Lung microvascular endothelial cell (primary cell): ENCODE measurements at places on chromosomes 2 and 18.

GRCh38 chr2:21288299-21288698 is 164.5 kb downstream of the TDRD15 start:
- no peak for DNase-seq

DNA sequence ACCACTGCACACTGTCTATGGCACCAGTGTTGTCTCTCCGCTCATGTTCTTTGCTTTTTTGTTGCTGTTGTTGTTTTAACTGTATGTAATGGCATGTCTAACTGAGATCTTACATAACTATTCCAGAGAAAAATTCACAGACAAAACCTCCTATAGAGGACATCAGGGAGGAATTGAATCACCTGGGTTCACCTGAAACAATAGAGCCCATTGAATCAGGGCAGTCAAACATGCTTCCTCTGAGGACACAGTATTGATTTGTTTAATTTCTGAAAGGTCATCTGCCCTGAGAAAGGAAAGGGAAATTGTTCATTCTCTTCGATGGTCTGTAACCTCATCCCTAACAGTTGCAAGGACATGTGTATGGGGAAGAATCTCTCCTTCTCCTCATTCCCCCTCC is 237.5 kb downstream of the SRBD1 start:
- DNase-seq, result no peak

DNA sequence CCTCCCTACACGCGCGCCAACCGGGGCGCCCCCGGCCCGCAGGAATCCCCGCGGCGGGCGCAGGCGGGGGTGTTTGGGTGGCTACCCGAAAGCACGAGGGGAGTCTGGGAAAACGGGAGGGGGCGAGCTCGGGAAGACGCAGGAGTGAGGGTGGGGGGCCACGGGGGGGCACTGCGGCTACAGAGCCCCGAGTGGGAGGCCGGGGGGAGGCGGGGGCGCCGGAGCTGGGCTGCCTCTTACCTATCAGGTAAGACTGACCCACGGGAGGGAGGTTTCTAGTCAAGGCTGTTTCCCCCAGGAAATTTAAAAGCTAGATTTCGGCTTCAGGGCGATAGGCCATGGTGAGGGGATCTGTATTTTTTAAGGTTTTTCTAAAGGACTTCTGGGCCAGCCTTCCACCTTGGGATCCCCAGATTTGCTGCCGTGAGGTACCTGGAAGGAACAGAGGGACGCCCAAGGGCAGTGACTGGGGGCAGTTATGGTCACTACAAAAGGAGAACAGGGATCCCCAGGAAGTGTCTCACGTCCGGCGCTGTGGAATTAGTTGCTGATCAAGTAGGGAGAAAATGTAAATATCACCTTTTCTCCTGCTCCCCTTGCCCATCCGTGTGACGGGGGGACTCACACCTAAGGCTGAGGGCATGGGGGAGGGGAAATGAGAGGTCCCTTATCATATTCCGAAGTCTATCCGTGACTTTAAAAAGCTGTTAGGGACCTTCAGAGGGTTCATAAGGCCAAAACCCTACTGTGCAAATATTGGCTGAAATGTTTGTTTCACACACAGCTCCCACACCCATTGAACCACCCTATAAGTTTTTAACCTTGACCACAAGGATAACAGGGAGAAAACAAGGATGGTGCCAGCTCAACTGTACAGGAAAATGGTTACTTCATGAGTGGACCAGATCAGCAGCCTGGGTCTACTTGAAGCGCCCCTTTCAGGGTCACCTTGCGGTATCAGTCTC is 638 bp upstream of the IRS1 start:
- peak; percentile 20 for DNase-seq

GRCh38 chr2:216971593-216971992 is 111.7 kb upstream of the TNP1 start:
- no peak for DNase-seq

DNA sequence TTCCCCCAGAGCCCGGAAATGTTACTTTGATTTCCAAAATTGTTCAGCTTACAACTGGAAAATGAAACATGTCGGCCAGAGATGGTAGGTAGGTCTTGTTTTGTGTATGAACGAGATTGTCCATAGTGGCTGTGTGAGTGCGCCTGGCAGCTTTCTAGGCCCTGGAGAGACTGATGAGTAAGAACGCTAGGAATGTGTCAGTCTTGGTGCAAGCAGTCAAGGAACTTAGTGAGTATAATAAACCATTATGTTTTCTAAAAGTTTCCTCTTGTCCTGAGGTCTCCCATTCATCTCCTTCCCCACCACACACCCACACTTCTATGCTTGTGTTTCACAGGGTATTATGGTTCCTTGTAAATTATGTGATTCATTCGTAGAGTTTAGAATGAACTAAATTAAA is 234.2 kb downstream of the CDH2 start:
- peak; percentile 1 for DNase-seq

DNA sequence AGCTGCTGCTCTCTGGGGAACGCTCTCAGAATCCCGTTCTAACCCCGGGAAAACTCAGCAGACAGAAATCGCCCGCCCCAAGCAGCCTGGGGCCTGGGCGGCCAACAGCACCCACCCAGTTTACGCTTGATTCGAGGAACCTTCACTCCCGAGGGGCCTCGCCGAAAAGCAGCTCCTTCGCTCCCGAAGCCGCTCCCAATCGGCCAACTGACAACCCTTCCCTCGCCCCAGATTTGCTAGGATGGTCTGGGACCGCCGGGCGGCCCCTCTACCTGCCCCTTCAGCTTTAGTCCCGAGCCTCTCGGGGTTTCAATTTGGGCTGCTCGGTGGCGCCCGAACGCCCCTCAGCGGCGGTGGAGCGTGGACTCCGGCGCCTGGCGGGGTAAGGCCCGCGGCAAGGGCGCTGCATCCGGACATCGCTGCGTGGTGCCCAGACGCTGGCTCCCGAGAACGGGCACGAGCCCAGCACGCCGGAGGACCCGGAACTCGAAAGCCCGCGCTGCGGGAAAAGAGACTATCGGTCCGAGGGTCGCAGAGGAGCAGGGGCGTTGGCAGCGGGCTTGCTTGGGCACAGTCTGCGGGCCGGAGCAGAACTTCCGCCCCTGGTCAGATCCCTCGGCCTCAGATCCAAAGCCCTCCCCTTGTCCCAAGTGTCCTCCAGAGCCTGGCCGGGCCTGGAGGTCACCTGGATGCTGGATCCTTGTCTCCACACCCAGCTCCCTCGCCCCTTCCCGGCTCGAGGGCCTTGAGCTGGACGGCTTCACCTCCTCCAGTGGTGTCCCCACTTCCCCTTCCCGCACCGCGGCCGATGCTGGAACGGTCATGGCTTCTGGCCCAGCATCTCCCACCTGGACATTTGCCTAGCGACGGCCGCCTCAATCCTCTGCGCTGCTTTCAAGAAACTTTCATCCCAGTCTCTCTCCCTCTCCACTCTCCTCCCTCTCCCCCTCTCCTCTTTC is 3.0 kb upstream of the OTX1 start:
- no peak for DNase-seq

DNA sequence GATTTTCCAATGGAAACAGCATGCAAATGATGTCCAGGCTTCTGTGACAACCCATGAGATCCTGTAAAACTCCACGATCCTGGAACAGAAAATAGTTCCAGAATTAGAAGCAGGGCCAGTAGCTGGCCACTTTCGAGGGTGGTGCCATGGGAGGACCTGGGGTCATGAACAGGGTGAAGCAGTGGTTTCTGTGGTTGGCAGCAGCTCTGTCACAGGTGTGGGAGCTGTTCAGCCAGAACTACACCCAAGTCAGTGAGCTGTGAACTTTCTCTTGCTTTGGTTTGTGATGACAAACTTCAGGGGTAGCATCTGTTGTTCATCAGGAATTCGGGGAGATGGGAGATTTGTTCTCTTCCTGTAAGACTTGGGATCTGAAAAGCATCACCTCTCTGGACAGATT is 314.4 kb upstream of the NT5C1B start:
- DNase-seq, result no peak

- DNase-seq, result peak; percentile 13
Measured at GRCh38 chr2:204545861-204546735, 823 bp downstream of the PARD3B start.

DNA sequence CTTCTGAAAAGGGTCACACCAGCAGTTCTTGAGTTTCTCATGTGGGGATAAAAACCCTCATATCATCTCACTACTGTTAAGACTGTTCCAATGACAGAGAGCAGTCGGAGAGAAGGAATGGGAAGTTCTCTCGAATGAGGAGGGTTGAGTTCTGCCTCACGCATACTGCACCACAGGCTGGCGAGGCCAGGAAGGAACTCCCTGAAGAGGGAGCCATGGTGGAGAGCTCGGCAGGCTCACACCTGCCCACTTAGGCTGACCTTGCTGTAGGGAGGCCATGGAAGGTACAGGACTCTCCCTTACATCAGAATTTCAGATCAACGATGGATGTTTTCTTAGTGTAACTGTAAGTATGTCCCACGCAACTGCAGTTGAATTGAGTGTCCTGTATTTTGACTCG is 64.6 kb downstream of the RALBP1 start:
- DNase-seq, result no peak

DNA sequence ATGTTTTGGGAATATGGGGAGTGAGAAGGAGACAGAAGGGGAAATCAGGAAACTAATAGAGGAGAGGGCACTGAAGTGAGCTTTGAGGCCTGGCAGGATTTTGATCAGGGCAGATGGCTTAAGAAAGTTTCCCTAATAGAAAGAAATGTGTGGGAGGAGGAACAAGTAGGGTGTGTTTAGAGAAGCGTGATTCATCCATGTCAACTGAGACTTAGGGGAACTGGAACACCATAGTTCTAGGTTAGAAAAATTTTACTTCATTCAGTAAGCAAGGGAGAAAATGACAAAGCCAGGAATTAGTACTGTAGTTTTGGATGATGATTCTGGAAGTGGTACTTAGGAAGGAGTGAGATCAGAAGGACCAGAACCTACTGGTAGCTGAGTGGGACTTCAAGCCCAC is 296.0 kb downstream of the PLCL1 start:
- DNase-seq, result no peak
